ENCODE measurements at places on chromosomes 5 and 9.

- no peak for DNase-seq
Observed at GRCh38 chr9:87517732-87518131, 20.1 kb downstream of the DAPK1 start.

GRCh38 chr5:31408814-31409213, 123.1 kb downstream of the DROSHA start:
- DNase-seq: no peak

GRCh38 chr9:68690088-68690487, 15.0 kb upstream of the PIP5K1B start:
- DNase-seq: no peak

DNA sequence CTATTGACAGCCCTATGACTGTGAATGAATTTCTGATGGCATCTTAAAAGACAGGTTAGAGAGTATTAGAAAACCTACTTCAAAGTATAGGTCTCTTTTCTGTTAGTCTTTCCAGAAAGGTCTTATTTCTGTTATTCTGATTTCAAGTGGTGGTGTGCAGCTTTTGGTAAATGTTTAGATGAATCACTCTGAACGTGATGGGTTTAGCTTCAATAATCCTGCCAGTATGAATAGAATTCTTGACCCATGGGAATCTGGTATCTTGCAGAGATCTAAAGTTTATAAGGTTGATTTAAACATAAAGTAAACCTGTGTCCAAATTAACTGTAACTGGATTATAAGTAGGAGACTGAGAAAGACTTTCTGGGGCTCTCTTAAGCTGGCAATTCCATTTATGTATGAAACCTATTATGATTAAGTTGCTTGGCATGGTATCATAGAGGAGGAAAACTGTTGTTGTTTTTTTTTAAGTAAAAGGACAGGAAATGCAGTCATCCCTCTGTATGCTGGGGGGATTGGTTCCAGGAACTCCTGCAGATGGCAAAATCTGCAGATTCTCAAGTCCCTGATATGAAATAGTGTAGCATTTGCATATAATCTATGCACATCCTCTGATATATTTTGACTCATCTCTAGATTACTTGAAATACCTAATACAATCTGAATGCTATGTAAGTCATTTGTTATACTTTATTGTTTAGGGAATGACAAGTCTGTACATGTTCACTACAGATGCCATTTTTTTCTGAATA, 77.0 kb upstream of the ADAMTS19 start:
- DNase-seq: no peak

DNA sequence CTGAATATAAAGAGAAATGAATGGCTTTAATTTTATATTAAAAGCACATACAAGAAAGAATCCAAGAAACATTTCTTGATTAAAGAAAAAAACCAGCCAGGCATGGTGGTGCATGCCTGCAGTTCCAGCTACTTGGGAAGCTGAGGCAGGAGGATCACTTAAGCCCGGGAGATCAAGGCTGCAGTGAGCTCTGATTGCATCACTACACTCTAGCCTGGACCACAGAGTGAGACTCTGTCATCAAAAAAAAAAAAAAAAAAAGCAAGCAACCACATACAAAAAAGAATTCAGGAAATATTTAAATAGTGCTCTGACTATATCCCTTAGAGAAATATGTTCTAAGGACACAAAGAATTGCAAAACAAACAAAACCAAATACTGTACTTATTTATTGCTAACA, 2.5 kb upstream of the PLAC8L1 start:
- DNase-seq: no peak

- no peak for DNase-seq
Observed at GRCh38 chr9:126450668-126451205, 124.1 kb downstream of the MVB12B start.

DNA sequence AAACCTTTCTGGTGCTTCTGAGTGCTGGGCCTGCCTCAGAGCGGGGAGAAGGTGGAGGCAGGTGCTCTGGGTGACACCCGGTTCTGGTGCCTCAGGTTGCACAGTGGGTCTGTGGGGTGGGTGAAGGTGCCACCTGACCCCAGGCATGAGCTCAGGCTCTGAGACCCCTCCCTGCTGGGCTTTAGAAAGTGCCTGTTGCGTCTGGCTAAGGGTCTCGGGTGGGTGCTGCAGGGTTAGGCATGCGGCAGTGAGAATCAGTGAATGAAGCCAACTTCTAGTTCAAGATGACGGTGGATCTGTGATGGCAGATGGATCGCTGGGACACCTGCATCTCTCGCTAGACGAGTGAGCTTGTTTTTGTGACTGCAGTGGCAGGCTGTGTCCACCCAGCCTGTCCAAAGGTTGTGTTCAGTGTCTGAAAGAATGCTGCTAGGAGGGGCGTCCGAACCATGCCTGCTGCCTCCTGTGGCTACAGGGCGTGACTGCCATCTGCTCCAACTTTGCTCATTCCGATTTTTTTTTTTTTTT, 5.0 kb downstream of the SQSTM1 start:
- DNase-seq: no peak

- DNase-seq: no peak
Observed at GRCh38 chr9:34170237-34170991, 8.4 kb upstream of the UBAP1 start.

- DNase-seq: no peak
Observed at GRCh38 chr9:12702160-12702758, 9.1 kb downstream of the TYRP1 start.

DNA sequence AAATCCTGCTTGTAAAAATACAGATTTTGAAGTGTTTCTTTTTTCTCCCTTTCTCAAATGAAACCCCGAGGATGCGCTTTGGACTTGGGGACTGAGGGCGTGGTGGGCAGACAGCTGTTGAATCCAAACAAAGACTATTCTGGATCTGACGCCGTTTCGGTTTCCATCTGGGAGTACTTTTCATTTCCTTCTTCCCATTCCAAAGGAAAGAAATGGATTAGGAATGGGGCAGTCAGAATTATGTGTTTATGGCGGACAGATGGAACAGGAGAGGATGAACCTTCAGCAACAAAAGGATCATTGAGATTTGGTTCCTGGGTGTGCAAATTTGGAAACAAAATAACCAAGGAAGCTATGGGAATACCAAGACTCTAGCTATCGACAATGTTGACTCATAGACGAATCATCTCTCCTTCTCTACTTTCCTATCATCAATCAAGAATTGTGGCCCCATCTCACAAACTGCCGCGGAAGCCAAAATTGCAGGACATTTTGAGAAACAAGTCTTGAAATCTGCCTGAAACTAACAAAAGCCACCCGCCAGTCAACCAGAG, 300.6 kb downstream of the PARP8 start:
- no peak for DNase-seq

DNA sequence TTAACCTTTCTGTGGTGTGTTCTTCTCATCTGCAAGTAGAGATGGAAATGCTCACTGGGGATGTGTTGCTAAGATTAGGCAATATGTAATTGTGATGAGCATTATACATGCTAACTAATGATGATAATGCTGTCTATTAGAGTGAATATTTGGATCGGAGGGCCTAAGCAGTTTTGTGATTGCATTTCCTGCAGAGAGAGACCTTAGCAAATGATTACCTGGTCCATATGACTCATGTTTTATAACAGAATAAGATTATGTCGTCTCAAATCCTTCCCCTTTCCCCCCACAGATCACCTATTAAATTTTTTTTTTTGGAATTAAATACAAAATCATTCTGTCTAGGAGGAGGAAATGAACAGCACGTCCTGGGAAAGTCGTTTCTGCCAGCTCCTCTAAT, 82.7 kb downstream of the IZUMO3 start:
- no peak for DNase-seq

GRCh38 chr5:150960791-150961396, 56.1 kb upstream of the ZNF300 start:
- DNase-seq: no peak

DNA sequence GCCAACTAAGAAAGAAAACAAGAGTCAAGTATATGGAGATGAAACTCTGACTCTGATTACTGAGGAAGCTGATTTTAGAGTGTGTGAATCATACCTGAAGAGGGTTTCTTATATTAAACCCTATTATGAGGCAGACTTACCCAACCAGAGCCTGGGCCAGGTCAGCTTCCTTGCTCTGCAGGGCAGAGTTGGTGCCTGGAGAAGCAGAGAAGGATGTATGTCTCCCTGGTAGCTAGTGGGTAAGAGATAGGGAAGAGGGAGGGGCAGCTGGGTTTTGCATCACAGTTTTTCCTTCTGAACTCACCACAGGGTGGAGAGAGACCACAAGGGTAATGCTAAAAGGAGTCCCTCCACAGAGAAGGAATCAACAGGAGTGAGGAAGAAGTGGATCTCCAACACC, 104.1 kb downstream of the CMYA5 start:
- DNase-seq: no peak

GRCh38 chr9:112046181-112046580, 128.9 kb downstream of the SUSD1 start:
- no peak for DNase-seq

GRCh38 chr5:43121913-43122484, 1.3 kb downstream of the ZNF131 start:
- no peak for DNase-seq

DNA sequence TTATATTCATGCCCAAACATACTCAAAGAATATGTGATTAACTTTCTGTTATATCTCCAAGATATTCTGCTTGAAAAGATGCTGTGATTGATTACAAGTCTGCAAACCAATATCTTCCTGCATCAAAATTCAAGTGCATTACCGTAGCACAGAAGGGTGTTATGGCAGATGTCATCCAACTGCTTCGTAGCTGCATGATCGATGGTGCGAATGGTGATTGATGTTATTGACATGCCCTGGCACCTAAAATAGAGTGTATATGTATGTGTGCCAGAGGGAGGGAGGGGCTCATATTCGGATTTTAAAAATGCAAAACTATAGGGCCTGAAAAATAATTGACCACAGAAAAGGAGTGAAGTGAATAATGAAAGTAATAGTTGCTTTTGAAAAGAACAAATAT, 882.1 kb upstream of the NUDT12 start:
- no peak for DNase-seq

- no peak for DNase-seq
Observed at GRCh38 chr9:89863837-89864236, 259.0 kb downstream of the GADD45G start.

GRCh38 chr9:123341816-123342215, 14.2 kb upstream of the CRB2 start:
- DNase-seq: no peak

- DNase-seq: no peak
Observed at GRCh38 chr5:127290019-127290945, at the start of gene MEGF10. Gene MEGF10 (plus strand): TSS chr5:127290796. CDS start chr5:127331309, 40,513 bp downstream.

GRCh38 chr5:24162343-24162742, 482.4 kb downstream of the CDH10 start:
- no peak for DNase-seq

DNA sequence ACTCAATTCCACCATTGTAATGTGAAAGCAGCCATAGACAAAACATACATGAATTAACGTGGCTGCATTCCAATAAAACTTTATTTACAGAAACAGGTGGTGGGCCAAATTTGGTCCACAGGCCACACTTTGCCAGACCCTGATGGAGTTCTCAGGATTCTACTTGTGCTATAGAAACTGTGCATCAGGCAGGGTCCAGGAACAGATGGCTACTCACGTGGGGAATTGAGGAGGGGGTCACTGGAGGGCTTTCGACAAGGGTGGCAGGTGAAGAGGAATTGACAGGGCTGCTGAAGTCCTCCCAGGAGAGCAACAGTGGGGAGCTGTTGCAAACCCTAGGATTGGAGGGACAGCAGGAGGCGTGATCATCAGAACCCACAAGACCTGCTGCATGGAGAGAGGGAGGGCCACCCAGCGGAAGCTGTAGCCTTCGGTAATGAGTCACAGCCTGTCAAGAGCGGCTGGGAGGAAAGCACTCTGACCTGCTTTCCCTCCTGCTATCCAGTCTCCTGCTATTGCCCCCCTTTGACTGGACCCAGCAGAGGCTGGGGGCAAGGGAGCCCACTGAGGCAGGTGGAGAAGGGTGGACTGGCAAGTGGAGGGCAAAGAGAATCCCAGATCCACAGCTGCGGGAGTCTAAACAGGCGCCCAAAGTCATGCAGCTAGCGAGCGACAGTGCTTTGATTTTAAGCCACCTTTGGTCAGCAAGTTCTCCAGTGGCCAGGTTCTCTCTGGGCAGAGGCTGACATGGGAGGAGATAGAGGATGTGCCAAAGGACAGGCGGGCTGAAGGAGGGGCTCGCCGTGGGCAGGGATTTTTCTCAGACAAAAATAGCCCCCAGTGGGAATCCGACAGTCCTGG, 138.3 kb upstream of the SMIM23 start:
- no peak for DNase-seq

DNA sequence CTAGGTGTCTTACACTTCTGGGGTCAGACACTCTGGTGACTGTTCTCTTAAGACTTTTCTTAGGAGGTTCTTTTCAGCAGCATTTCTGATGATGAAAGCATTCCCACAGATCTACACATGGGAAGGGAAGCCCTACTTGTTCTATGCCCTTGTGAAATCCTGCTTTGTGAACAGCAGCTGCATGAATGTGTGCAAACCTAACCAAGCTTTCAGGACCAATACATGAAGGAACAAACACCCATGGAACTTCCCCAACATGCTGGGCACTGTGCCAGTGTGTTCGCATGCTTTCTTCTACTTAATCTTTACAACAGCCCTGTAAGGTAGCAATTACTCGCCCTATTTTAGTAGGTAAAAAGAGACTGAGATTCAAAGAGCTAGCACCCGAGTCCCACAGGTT, 439.9 kb upstream of the KLF4 start:
- DNase-seq: no peak

- no peak for DNase-seq
Observed at GRCh38 chr9:125397736-125398135, 136.1 kb downstream of the GAPVD1 start.

DNA sequence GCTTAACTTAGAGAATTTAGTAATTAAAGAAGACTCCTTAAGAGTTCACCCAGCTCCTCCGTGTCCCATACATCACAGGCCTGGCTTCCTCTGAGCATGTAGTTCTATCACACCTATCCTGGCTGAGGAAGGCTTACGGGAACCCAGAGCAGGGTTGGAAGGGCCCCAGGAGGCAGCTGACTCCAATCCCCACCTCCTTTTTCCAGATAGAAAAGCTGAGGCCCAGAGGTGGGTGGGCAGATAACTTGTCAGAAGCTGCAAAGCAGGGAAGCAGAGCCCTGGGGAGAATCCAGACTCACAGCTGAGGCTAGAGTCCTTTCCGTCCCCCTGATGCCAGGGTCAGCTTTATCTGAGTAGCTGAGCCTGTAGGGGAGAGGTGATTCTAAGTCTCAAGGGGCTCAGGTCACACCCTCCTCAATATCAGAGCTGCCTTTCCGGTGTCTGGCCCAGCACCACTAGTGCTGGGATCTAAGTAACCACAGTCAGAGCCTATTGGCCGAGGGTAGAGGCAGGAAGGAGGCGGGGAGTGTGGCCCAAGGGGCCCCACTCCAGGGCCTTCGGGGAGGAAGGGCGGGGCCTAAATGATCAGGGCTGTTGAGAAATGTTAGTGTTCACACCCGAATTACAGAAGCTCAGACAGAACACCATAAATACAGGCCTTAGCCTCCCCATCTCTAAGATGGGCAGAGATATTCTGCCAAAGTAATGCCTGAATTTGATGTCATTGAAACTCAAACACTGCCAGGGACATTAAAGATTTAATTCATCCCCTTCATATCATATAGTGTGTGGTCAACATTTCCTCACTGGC, 9.9 kb downstream of the CCDC69 start:
- DNase-seq: peak; percentile 67

- DNase-seq: no peak
Observed at GRCh38 chr5:172919525-172920446, 39.4 kb upstream of the RPL26L1 start.
